ENCODE measurements at places on chromosomes 3 and 15. TPM values are rescaled to one million over a fixed set of nuclear protein-coding genes. Genes with fewer than 3 reads are reported as not detected.

The SLC24A5 gene
- total RNA-seq: not detected

The REC114 gene
- total RNA-seq: not detected

The SCAANT1 gene
- not detected for total RNA-seq

The KLHL40 gene
- not detected for total RNA-seq

The COL6A6 gene
- total RNA-seq: not detected

The CLRN1 gene
- total RNA-seq: not detected

The PAK6 gene
- not detected for total RNA-seq

The LYSMD2 gene
- 13.2 TPM for total RNA-seq

The HDC gene
- total RNA-seq: not detected

The LRRC34 gene
- 3.8 TPM for total RNA-seq

The PSTPIP1 gene
- total RNA-seq: not detected

The MYL3 gene
- not detected for total RNA-seq

The LTF gene
- total RNA-seq: under 0.01 TPM

The FANCD2OS gene
- not detected for total RNA-seq
